ENCODE measurements at places on chromosomes 2 and 18.
A peak's percentile ranks its signal among the peaks of the same experiment; 100 is the strongest.

- DNase-seq, result no peak
Measured at GRCh38 chr2:127419448-127420038, 1.3 kb downstream of the PROC start.

GRCh38 chr2:30221531-30221930 lies 9.8 kb upstream of the LBH start:
- no peak for DNase-seq

DNA sequence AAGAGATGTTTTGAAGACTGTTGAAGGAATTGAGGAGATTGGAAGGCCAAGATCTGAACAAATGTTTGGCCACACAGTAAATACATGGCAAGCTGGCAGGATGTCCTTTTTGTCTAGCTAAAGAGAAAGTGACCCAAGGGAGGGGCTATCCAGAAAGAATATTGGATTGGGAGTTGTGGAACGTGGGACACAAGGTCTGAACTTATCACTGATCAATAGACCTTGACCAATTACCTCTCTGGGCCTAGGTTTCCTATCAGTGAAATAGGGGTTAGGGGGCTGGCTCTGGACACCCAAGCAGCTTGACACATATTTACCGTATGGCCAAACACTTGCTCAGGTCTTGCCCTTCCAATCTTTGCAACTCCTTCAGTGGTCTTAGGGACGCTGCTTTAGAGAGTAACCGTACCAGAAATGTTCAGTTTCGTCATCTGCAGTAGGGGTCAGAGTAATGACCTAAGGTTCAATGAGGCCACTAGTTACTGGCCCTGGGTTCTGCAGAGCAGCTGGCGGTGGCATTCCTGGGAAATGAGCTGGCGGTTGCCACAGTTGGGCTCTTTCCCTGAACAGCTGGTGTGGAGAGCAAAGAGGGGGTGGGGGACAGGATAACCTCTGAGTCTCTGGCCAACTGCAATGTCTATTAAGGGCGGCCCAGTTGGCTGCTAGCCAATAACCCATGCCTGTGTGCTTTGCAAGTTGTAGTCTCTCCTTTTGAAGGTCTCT lies 70.1 kb upstream of the STPG4 start:
- peak; percentile 36 for DNase-seq

DNA sequence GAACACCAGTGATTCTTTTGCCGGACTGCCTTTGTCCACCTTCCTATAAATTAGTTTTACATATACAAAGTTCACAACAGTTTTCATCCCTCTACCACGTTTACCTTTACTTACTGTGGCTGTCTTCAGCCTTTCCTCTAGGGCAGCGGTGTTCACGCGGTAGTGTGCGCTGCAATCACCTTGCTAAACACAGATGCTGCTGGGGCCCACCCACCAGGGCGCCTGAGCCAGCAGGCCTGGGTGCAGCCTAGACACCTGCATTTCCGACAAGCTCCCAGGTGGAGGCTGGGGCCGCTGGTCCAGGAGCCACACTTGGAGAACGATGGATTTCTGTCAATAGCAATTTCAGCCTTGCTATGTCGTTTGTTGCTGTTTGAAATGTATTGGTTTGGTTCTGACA lies 83.1 kb downstream of the NDUFA10 start:
- no peak for DNase-seq

DNA sequence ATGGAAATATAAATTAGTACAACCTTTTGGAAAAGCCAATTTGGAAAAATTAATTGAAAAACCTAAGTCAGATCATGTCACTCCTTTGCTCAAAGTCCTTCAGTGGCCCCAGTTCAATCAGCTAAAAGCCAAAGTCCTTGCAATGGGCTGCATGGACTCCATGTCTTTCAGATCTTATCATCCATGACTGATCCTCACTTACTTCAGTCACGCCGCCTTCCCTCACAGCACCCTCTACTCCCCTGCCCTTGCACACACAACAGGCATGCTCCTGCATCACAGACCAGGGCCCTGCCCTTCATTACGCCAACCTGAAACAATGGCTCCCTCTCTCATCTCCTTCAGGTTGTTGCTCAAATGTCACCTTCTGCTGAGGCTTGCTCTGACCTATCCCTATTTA lies 15.6 kb downstream of the KANSL3 start:
- no peak for DNase-seq

- no peak for DNase-seq
Measured at GRCh38 chr2:20594957-20595356, 55.9 kb downstream of the HS1BP3 start.

DNA sequence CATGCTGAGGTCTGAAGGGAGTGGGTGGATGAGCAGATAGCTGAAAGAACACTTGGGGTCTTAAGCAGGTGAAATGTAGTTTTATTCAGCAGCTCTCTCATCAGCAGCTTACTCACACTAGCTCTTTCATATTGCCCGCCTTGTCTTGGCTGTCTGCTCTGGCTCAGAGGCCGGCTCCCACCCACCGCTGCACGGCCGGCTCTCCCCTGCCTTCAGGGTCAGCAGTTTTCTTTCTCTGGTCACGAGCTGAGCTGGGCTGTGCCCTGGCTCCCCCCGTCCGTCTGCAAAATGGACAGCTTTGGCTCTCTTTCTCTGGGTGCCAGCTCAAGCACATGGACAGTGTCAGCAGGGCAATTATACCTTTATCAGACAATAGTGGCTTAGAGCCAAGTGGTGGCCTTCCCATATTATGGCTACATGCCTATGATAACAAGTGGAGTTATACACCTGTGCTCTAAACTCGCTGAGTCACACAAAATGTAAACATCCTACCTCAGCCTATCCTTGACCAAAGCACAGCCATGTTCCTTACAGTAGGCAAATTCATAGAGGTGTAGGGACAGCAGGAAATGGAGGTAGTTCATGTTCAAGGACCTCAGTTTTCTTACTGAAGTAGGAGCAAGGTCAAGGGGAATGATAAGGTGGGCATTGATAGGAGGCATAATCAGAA lies 224.8 kb downstream of the SOCS6 start:
- no peak for DNase-seq

- no peak for DNase-seq
Measured at GRCh38 chr2:217632043-217632442, 370.8 kb downstream of the TNS1 start.

- DNase-seq, result no peak
Measured at GRCh38 chr18:75854174-75854573, 426.7 kb upstream of the SMIM21 start.

DNA sequence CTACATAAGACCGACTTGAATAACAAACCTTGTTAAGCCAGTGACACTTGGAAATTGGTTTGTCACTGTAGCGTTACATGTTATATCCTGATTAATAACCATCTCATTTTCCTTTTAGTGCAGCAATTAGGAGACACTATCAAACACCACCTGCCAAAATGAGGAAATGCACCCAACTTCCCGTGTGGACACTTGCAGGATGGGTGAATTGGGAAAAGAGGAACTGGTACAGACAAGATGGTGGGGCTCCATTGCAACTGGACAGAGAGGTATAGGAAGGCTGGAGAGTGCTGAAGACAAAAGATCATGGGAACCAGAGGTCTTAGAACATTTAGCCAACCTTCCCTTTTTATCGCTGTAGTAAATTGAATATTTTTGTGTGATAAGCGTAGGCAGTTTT lies 816.3 kb upstream of the HS6ST1 start:
- no peak for DNase-seq

DNA sequence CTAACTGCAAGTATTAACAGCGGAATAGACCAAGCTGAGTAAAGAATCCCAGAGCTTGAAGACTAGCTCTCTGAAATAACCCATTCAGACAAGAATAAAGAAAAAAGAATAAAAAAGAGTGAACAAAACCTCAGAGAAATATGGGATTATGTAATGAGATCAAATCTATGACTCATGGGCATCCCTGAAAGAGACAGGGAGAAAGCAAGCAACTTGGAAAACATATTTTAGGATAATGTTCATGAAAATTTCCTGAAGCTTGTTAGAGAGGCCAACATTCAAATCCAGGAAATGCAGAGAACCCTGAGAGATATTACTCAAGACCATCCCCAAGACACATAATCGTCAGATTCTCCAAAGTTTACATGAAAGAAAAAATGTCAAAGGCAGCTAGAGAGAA lies 17.3 kb downstream of the PFN4 start:
- DNase-seq, result no peak

DNA sequence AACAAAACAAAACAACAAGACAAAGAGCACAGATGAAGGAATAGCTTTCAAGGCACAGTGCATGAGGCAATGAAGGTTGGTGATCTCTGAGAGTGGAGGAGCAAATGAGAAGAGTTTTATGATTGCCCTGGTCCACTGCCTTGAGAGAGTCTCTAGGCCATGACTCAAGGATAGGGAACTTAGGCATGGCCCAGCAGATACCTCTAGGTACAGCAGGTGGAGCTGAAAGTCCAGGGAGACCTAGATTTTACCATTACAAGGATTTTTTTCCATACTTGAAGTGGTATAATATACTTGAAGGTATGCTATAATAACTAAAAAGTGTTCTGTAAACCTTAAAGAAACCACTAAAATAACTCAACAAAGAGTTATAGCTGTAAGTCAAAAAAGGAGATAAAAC lies 239.5 kb upstream of the KLHL29 start:
- DNase-seq, result no peak

- DNase-seq, result no peak
Measured at GRCh38 chr2:222706616-222707015, 35.2 kb downstream of the MOGAT1 start.

- DNase-seq, result no peak
Measured at GRCh38 chr2:216503159-216503629, 4.5 kb downstream of the RPL37A start.

DNA sequence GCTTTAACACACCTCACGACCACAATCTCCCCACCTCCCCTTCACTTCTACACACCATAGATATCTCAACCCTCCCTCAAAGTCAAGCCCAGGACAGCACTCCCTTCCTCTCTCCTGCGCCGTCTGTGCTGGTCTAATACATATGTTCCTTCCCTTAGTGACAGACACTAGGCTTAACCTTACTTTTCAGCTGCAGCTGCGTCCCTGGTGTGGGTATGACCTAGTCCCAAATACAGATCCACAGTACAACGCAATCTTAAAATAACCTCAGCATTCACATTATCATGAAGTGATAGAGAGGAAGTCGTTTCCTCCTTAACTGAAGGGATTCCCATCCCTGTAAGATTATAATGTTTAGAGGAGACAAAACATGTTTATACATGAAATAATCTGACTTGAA lies 192.7 kb upstream of the TANK start:
- no peak for DNase-seq

DNA sequence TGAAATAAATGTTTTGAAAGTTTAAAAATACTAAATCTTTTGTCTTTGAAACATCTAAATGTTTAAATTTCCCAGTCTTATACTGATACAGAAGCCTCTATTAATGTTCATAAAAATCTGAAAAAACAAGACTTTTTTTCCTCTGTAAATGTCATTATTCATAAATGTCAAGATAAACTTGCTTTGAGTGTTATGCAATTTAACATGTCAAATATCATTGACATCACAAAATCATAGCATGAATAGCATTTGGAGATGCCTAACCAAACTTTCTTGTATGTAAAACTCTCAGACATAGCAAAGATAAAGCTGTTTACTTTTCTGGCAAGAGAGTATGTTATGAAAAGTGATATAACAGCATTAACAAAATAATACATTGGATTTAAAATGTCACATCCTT lies 128.0 kb upstream of the CDH19 start:
- DNase-seq, result no peak

DNA sequence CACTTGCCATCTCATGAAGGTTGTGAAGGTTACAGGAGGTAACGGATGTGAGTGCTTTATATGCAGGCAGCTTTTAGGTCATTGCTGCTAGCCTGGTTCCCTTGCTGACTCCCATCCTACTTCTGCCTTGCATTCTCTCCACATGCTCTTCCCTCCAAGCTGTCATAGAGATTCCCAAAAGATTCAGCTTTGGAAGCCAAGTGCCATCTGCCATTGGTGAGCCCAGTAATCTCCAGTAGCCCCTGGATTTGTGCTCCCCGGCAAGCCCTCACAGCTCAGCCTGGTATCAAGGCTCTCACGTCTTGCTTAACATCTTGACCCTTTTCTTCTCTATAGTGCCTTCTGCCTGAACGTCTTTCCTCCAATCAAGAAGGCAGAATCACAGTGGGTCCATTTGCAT lies 61.6 kb downstream of the MYT1L start:
- no peak for DNase-seq

DNA sequence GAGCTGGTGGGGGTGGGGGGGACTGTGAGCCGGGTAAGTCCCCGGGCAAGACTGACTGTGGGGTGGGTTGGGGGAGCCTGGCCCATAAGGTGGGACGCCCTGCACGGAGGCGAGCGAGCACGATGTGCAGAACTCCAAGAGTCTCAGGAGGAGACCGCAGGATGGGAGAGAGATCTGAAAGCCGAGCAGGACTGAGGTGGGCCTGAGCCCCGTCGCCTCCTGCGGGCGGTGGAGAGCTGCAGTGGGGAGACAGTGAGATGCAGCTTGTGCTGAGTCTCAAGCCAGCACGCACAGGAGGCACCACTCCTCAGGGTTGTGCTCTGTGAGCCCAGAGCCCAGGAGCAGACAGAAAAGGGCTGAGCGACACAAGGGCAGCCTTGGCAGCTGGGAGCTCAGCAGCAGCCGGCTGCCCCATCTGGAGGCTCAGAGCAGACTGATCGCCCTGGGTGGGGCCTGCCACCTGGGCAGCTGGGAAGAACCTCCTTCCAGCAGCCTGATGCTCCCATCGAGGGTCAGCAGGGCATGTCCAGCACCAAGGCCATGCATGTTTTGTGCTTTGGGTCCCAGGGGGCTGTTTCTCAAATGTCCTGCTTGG lies 15.9 kb downstream of the ARHGEF4 start:
- DNase-seq, result no peak

GRCh38 chr18:76358774-76359173 lies 136.3 kb downstream of the ZNF516 start:
- no peak for DNase-seq

GRCh38 chr2:18724371-18725145 lies 135.2 kb upstream of the NT5C1B start:
- DNase-seq, result no peak

GRCh38 chr2:236055471-236055870 lies 112.7 kb downstream of the GBX2 start:
- DNase-seq, result no peak

GRCh38 chr2:204973616-204974015 lies 428.3 kb downstream of the PARD3B start:
- DNase-seq, result no peak

DNA sequence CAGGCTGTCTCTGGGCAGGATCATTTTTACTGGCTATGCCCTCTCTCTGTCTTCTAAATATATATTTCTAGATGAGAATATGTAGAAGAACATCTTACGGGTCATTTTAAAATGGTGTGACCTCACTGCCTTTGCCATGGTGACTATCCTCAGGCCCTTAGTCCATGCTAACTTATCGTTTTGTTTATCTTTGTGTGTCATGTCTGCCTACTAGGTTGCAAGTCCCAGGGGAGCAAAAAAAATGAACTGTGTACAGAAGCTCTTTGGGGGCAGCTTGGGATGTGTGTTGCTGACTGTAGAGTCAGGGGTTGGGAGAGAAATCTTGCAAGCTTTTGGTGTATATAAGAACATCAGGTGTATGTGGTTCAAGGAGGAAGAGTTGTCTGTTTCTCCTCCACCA lies 11.0 kb downstream of the CPSF3 start:
- DNase-seq, result no peak

- no peak for DNase-seq
Measured at GRCh38 chr18:75618146-75618545, 190.6 kb upstream of the SMIM21 start.

- no peak for DNase-seq
Measured at GRCh38 chr2:30136764-30137444, 9.9 kb upstream of the YPEL5 start.

GRCh38 chr2:38076152-38076709 lies 280 bp upstream of the CYP1B1 start:
- DNase-seq, result no peak

Measured in brain pericyte (primary cell).